Activated CD4-positive, alpha-beta T cell treated with anti-CD3 and anti-CD28 coated beads, Interleukin-2, amount 50 U/mL, for 16 hours (primary cell): ENCODE measurements at places on chromosomes 2 and 18.

GRCh38 chr2:8177566-8177965 is 504.3 kb upstream of the ID2 start:
- DNase-seq = no peak

- DNase-seq = peak; percentile 36
Measured at GRCh38 chr18:38494065-38494464, 928.5 kb upstream of the CELF4 start.

GRCh38 chr2:201759567-201759966 is 21.2 kb downstream of the ALS2 start:
- no peak for DNase-seq

DNA sequence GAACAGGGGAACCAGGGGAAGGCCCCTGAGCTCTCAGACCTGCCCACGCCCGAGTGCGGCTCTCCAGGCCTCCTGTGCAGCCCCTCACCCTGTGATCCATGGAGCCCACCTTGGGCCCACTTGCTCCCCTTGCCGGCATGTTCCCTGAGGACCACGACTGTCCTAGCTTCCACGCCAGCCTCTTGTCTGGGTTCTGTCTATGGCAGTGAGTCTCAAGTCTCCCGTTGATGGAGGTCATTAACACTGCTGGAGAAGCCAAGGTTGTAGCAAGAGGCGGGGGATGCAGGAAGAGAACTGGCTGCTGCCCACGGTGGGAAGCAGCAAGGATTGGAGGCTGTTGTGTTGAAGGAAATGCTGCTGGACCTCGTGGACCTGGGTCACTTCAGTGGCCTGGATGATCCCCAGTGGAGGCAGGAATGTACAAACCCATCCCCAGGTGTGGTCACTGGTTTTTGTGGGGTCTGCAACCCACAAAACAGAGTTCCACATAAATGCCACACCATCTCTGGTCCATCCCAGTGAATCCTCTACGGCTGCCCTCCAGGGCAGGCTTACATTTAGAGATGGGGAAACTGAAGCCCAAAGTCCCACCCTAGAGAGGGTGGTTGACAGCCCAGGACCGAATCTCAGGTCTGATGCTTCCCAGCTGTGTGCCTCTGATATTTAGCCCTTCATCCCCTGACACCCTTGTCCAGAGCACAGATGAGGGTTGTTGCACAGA is 150.3 kb downstream of the NDUFA10 start:
- DNase-seq = no peak

GRCh38 chr2:6580982-6581381 is 284.7 kb downstream of the CMPK2 start:
- no peak for DNase-seq

DNA sequence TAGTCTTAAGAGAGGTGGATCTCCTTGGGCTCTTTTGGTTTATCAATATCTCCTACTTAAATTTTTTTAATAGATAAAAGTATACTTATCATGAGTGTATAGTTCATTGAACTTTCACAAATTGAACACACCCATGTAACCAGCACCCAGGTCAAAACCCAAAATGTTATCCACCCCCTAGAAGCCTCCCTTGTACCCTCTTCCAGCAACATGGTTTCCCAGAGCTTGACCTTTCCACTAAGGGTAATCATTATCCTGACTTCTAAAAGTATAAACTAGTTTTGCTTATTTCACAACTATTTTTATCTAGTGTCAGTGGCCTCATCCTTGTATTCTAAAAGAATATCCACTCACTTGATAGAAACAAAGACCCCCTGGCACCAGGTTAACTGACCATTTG is 106.8 kb downstream of the MDH1 start:
- DNase-seq = no peak

DNA sequence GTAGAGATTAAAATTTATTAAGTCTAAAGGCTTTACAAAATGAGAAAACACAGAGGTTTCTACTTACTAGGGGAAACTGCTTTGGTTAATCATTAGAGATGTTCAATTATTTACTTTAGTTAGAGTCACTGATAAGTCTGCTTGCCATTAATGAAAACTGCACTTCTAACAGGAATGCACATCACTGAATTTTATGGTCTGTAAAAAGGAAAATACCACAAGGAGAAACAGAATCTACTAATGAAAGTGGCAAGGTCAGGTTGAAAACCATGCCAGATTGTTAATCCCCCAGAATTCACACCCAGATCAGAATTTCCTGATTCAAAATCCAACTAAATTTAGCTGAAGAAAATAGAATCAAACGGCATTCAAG is 90.5 kb upstream of the GRB14 start:
- DNase-seq = no peak

- DNase-seq = no peak
Measured at GRCh38 chr18:12895014-12895413, 11.0 kb upstream of the PTPN2 start.

DNA sequence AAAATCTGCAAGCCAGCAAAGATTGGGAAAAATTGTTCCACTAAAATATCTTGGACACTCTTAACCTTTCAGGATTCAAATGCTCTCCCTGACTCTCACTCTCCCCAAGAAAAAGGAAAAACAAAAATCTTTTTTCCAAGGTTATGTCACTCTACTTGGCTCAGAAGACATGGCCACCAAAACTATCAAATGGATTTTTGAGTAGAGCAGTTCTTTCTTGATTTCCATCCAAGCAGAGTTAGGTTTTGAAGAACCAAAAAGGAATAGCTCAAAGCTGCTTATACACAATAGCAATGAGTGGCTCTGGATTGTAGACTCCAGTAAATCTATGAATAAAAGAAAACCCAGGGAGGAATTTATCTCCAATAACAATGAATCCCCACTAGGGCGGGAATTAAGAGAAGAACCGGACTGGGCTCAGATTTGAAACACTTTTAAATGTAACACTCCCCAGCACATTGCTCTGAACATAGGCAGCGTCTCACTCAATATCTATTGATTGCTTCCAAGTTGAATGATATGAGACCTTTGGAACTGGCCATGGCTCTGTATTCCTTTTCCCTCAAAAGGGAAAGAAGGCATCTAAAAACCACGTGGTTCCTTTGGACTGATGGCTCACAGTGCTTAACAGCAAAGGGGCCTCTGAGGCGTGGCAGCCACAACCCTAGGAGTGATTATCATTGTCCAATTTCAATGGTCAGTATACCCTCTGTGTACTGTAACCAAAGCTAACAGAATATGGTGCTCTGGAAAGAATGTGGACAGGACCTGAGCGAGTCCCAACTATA is 68.3 kb downstream of the SPRED2 start:
- DNase-seq = no peak

GRCh38 chr2:1798115-1798784 is 53.9 kb upstream of the PXDN start:
- DNase-seq = no peak

GRCh38 chr2:173550143-173550542 is 195.5 kb downstream of the CDCA7 start:
- no peak for DNase-seq

- DNase-seq = no peak
Measured at GRCh38 chr2:241099246-241099645, 2.8 kb downstream of the MTERF4 start.

GRCh38 chr2:239894276-239894675 is 130.9 kb downstream of the NDUFA10 start:
- DNase-seq = no peak

DNA sequence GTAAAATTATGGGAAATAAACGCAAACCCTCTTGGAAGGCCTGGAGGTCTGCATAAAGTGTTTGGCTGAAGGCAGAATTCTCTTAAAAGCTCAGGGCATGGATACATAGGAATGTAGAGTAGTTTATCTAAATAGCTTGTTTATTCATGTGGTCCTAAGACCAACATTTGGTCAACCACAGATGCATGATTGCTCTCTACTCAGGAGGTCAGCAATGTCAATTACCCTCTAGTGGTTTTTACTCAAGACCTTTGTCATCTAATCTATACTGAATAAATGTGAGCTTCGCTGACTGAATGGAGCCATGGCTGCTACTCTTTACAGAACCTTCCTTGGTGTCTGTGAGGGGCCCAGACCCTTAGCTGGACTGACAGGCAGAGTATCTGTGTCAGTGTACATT is 139.8 kb downstream of the ATL2 start:
- no peak for DNase-seq

DNA sequence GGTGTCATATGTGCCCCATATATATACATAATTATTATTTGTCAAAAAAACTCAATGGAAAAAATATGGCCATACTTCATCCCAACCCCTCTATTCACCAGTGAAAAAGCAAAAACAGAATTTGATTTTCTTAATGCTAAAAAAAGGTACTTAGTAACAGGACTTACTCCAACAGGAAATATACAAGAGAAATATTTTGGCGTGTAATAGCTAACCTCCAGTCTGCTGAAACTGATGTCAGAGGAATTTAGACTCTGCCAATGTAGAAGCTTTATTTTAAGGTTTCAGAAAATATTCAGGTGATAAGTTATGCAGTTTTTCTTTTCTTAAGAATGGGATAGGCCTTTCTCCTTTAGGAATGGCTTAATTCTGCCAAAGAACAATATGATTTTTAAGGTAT is 72.6 kb downstream of the TMEFF2 start:
- DNase-seq = no peak

GRCh38 chr2:61275575-61276184 is 113.7 kb downstream of the C2orf74 start:
- no peak for DNase-seq

- no peak for DNase-seq
Measured at GRCh38 chr18:47586418-47587070, 335.1 kb upstream of the SKOR2 start.

DNA sequence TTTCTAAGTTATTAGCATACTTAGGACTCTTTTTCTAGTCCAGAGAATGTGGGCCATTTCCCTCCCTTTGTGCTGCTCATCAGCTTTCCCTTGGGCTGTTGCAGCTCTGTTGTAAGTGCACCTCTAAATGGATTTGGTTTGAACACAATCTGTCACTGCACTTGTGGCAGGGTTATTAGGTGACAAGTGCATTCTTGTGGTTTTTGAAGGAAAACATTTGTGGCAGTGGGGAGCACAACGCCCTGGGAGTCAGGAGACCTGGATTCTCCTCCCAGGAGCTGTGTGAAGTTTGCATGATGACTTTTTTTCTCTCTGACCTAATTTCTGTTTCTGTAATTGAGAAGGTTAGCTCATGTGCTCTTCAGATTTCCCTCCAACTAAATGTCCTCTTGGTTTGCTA is 630.9 kb upstream of the FAM98A start:
- DNase-seq = no peak

GRCh38 chr2:39437522-39438296 is 624 bp upstream of the MAP4K3 start:
- peak; percentile 64 for DNase-seq

- no peak for DNase-seq
Measured at GRCh38 chr2:180314086-180314485, 307.0 kb upstream of the CWC22 start.
